Activated CD8-positive, alpha-beta T cell treated with anti-CD3 and anti-CD28 coated beads, Interleukin-2, amount 10 ng/mL, durations not matched to agents 7 days and 5 days (primary cell): ENCODE measurements at places on chromosomes 11 and 22. TPM values are rescaled to one million over a fixed set of nuclear protein-coding genes. Genes with fewer than 3 reads are reported as not detected.

DNA sequence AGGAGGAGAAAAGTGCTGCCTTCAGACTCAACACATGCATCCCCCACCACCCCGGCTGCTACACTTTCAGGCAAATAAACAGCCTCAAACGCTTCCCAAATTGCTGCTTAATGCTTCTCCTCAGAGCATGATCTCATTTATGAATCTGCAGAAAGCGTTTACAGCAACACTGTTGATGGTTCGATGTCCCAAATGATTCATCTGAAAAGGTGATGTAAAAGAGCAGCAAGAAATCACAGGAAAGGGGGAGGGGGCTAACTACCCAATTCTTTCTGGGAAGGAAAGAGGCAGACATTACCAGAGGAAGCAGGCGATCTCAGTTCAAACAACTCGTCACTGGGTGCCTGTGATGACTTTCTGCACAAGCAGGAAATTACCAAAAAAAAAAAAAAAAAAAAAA lies 119.6 kb downstream of the TENM4 start:
- no peaks in the 10 kb centered on the region for H3K27me3 ChIP-seq
- no peaks in the 10 kb centered on the region for H3K4me1 ChIP-seq
- no peaks in the 10 kb centered on the region for H3K36me3 ChIP-seq
- no peak overlapping the region for H3K4me3 ChIP-seq

DNA sequence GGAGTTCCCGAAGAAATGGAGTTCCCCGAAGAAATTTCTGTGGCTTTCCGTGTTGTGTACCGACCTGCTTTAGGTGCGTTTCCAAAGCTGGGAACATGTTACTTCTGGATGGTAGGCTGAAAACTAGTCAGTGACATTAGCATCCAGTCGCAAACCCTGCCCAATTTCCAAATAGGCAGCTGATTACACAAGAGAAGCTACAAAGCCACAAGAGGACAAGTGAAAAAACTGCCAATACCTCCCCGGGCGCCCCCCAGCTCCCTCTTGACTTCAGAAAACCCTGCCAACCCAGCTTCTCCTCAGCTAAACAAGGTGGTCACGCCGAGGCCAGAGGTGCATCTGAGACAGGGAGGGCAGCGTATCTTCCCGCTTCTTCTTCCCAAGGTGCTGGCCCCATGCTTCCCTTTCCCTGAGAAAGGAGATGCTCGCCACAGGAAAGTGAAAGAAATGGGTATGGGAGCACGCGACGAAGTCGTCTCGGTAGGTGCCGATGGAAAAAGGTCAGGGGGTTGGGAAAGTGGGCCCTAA lies 551 bp downstream of the AGBL2 start:
- no peaks in the 10 kb centered on the region for H3K27me3 ChIP-seq
- H3K4me3 ChIP-seq = peak overlapping the region; percentile 94
- peaks cover 27% of the 10 kb centered on the region for H3K36me3 ChIP-seq
- peak; percentile 33 for DNase-seq
- H3K27ac ChIP-seq = peak overlapping the region; percentile 96
- peaks cover 31% of the 10 kb centered on the region for H3K4me1 ChIP-seq

DNA sequence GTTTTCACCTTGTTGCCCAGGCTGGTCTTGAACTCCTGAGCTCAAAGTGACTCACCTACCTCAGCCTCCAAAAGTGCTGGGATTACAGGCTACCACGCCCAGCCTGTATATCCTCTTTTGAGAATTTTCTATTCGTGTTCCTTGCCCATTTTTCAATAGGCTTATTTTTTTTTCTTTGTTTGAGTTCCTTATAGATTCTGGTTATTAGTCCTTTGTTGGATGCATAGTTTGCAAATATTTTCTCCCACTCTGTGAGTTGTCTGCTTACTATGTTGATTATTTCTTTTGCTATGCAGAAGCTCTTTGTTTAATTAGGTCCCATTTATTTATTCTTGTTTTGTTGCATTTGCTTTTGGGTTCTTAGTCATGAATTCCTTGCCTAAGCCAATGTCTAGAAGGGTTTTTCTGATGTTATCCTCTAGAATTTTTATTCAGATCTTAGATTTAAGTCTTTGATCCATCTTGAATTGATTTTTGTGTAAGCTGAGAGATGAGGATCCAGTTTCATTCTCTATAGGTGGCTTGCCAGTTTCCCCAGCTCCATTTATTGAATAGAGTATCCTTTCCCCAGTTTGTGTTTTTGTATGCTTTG lies 17.7 kb upstream of the ZBED5 start:
- H3K36me3 ChIP-seq = peaks cover 33% of the 10 kb centered on the region
- no peak overlapping the region for H3K4me3 ChIP-seq
- DNase-seq = no peak
- no peaks in the 10 kb centered on the region for H3K27me3 ChIP-seq

DNA sequence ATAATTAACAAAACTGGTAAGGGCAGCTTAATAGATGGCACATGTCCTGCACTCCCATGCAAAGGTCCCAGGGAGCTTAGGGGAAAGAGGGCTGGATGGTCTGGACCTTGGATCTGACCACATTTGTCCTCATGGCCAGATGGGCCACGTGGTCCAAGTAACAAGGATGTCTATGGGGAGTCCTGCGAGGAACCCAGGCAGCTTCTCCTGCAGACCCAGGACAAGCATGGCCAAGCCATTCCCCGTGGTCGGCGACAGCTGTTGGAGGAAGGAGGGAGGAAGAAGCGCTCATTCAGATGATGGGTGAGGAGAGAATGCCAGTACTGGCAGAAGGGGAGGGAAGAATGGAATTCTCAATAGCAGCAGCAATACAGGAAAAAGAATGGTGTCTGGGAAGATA lies 109.2 kb downstream of the DSCAML1 start:
- no peak overlapping the region for H3K4me3 ChIP-seq
- DNase-seq = no peak
- no peak overlapping the region for H3K27ac ChIP-seq
- H3K27me3 ChIP-seq = no peaks in the 10 kb centered on the region
- H3K4me1 ChIP-seq = no peaks in the 10 kb centered on the region

GRCh38 chr11:96783311-96783710 lies 393.5 kb downstream of the JRKL start:
- H3K27me3 ChIP-seq = no peaks in the 10 kb centered on the region
- H3K4me1 ChIP-seq = no peaks in the 10 kb centered on the region
- no peak for DNase-seq
- no peaks in the 10 kb centered on the region for H3K36me3 ChIP-seq
- no peak overlapping the region for H3K27ac ChIP-seq

DNA sequence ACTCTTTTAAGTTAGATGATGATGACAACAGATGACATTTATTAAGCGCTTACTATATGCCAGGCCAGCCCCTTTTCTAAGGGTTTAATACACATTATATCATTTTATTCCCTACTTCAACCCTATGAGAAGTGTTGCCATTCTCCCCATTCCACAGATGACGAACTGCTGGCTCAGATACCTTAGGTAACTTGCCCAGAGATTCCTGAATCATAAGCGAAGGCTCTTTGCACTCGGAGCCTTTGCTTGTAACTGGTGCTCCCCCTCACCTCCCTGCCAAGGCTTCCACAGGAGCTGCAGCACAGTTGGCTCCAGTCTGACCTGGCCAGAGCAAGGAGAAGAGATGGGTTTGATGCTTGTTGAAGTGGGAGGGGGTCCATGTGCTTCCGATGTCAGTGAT lies 43.0 kb downstream of the DBX1 start:
- no peak overlapping the region for H3K27ac ChIP-seq
- no peaks in the 10 kb centered on the region for H3K4me1 ChIP-seq
- no peak for DNase-seq
- H3K36me3 ChIP-seq = no peaks in the 10 kb centered on the region
- H3K27me3 ChIP-seq = peaks cover 5% of the 10 kb centered on the region

DNA sequence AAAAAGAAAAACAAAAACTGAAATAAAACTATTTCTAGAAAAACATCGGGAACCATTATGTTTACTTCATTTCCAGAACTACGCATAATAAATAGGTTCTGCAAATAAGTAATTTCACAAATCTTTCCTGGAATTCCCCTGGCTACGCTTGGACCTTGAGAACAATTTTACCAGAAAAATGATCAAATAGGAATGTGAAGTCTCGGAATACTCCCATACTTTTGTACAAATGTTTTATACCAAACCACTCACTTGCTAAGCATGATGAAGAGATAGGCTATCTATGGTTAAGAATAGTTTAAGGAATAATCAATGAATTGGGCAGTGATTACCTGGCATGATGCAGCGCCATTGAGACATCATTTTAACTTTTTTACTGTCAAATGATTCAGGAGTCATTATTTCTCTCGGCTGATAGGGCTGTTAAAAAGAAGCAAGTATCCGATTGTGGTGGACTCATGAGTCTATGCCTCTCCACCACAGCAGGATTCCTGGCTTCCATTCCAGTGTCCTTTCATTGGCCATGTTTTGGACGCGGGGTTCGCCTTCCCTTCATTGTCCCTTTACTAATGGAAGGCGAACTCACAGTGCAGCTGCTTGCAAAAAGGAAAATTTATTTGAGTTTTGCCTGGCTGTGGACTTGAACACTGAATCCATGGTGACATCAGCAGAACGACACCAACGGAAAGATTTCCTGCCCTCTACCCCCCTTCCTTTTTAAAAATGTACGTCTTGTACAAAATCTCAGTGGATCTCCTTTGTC lies 39.9 kb upstream of the BLID start:
- no peaks in the 10 kb centered on the region for H3K27me3 ChIP-seq
- H3K4me3 ChIP-seq = no peak overlapping the region
- peaks cover 3% of the 10 kb centered on the region for H3K4me1 ChIP-seq
- no peak for DNase-seq

DNA sequence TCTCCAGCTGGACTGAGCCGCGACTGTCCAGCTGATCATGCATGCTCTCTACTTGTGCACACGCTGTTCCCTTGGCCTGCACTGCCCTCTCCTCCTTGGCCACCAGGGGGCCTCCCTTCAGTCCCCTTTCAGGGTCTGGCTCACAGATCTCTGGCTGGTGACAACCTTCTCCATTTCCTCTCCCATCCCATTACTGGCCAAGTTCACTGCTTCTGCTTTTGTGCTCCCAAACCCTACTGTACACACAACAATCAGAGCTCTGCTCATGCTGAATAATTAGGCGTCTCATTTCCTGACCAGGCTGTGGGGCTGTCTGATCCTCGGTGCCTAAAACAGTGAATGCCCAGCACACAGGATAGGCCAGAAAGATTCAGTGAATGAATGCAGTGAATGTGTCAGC lies 224.0 kb upstream of the NARS2 start:
- no peaks in the 10 kb centered on the region for H3K4me1 ChIP-seq
- peak; percentile 50 for DNase-seq
- no peaks in the 10 kb centered on the region for H3K36me3 ChIP-seq
- no peak overlapping the region for H3K27ac ChIP-seq
- H3K27me3 ChIP-seq = peaks cover 2% of the 10 kb centered on the region

DNA sequence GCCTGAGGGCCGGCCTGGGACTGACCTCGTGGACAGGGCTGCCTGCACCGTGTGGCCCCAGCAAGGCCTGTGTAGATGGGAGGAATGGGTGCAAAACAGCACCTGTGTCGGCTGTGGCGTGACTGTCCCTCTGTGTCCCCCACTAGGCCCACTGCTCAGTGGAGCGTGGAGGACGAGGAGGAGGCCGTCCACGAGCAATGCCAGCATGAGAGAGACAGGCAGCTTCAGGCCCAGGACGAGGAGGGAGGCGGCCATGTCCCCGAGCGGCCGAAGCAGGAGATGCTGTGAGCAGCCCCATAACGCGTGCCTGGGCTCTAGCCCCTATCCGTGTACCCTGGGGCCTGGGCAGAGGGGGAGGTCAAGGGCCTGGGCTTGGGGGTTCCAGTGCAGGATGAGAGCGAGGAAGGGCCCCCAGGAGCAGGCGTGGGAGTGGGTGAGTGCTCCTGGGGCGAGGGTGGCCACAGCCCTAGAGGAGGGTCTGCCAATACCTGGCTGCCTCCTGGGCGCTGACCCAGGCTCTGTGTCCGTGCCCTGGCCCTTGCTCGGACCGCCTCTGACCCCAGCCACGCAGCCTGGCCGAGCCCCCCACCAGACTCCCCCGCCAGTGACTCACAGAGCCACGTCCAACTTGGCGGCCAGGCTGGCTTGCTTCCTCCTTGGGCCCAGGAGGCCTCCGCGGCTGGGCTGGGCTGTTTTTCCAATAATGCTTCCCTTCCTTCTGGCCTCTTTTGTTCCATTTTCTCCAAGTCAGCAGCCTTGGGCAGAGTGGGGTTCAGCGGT lies 11.6 kb downstream of the PRR33 start:
- no peaks in the 10 kb centered on the region for H3K27me3 ChIP-seq
- no peak overlapping the region for H3K4me3 ChIP-seq
- peaks cover 19% of the 10 kb centered on the region for H3K4me1 ChIP-seq
- DNase-seq = no peak
- no peaks in the 10 kb centered on the region for H3K36me3 ChIP-seq

DNA sequence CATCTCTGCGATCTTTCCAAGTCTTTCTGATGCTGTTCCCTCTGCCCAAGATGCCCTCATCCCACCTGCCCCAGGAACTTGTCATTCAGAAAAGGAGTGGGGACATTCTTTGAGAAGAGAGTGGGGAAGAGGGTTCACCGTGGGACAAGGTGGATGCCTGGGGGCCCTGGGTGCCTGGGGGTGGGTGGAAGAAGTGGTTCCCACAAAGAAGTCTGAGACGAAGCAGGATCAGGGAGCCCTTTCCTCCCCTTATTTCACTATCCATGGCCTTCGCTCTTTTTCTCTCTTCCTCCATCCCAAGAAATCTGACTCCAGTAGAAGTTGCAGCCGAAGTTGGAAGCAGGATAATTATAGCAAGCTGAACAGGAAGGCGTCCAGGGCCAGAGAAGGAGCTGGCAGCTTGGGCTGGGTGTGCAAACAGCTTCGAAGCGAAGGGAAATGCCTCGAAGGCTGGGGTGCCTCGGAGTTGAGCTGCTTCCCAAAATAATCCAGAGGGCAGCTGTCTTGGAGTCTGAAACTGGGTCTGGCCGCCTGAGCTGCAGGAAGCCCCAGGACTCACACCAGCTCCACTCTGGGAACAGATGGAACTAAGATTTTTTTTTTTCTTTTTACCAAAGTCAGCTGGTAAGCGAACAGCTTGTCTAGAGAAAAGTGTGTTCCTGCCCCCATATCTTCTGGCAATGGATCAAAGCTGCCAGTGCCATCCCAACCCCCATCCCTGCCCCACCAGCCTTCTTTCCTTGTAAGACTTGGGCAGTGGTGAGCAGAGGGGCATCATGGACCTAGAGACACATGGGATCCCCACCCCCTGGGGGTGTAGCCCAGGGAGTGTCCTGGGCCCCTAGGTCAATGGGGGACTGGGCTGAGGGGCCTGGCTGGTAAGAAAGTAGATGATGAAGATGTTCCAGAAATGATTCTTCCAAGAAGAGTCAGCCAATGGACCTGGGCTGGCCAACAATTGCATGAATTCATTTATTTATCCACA lies 31.5 kb downstream of the PARVG start:
- H3K27ac ChIP-seq = no peak overlapping the region
- H3K4me3 ChIP-seq = no peak overlapping the region
- peaks cover 12% of the 10 kb centered on the region for H3K36me3 ChIP-seq
- peaks cover 13% of the 10 kb centered on the region for H3K4me1 ChIP-seq
- DNase-seq = no peak
- no peaks in the 10 kb centered on the region for H3K27me3 ChIP-seq

The MGAT3 gene
- 10.0 TPM for total RNA-seq

The ARHGAP1 gene
- total RNA-seq = 69.1 TPM

The C22orf31 gene
- total RNA-seq = not detected

The PANX3 gene
- total RNA-seq = not detected
